Coronary artery (tissue), 2 donors: ENCODE measurements at places on chromosomes 6 and 20.

DNA sequence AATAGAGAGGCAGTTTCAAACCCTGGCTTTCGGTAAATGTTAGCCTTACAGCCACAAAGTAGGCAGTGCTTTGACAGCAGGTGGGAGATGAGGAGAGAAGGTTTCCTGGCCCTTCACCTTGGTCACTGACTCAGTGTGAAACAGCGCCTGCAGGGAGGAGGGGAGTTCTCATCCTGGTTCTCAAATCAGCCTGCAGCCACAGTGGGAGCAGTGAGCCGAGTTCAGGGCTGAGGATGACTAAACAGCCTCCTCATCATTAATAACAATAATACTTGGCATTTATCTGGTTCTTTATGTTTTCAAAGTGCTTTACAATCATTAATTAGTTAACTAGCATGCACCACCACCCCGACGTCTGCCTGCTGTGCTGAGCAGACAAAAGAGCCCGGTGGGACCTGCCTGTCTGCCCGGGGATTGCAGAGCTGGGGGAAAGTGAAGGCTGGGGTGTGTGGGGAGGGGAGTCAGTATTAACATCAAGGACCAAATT, 59.6 kb downstream of the PRDM1 start:
- no peak for DNase-seq

GRCh38 chr6:150924808-150925589, 59.5 kb downstream of the MTHFD1L start:
- peak; percentile 79 for DNase-seq

DNA sequence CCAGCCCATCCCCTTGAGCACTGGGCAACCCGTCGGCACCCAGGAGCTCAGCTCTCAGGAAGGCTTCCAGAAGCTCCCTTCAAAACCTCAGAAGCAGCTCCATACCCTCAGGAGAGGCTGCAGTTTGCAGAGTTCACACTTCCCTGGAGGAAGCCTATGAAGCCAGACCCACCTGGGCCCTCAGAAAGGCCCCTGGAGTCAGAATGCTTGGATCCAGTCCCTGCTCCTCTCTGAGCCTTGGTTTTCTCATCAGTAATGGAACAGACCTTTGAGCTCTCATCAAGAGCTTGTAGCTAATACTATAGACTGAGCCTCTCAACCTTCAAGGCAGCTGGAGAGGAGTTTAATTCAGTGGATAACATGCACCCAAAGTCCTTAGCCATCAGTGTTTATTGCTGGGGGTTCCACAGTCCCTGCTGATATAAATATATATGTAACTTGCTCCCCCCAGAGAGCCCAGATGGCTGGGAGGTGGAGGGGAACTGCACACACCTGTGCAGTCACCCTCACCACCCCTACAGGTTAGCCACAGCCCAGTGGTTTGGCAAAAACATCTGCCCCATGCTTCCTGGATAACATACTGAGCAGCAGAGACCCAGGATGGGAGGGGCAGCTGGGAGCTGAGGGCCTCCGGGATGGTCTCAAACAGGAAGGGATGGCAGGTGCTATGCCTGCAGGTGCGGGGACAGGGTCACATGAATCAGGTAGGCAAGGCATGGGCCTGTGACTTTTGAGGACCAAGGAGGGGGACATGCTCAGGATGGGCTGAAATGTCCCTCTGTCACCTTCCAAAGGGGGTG, 120.1 kb downstream of the SNX5 start:
- no peak for DNase-seq

- no peak for DNase-seq
Observed at GRCh38 chr6:138588805-138589434, 89.6 kb upstream of the NHSL1 start.

GRCh38 chr20:6269168-6269873, 146.5 kb upstream of the FERMT1 start:
- DNase-seq = no peak

DNA sequence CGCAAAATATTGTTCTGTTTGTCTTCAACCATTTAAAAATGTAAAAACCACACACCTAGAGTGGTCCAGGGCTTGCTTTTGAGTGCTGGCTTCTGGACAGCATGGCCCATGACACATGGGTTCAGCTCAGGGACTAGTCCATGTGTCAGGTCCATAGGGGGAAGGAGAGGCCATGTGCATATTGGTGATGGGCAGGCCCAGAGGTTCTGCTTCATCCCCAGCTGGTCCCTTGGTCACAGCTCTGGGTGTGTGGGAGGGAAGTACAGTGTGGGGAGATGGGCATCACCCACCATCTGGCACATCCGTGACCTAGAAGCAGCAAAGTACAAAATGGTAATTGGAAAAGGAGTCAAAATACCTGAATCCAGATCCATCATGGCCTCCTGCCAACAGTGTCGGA, 50.7 kb downstream of the STK35 start:
- no peak for DNase-seq

DNA sequence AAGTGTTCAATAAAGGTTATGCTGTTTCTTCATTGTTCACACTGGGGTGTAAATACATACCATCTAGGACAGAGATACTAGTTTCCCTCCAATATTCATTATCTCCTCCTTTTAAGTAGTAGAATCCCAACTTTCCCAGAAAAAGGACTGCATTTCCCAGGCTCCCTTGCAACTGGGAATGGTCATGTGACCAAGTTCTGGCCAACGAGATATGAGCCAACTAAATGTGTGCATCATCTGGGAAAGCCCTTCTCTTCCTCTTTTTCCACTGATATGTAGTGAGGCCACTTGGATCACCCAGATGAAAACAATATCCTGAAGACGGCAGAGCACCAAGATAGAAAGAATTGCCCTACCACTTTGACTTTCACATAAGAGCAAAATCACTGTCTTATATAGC, 97.9 kb upstream of the PTPRT start:
- no peak for DNase-seq

- DNase-seq = no peak
Observed at GRCh38 chr6:130602151-130602770, 224.9 kb upstream of the SMLR1 start.

DNA sequence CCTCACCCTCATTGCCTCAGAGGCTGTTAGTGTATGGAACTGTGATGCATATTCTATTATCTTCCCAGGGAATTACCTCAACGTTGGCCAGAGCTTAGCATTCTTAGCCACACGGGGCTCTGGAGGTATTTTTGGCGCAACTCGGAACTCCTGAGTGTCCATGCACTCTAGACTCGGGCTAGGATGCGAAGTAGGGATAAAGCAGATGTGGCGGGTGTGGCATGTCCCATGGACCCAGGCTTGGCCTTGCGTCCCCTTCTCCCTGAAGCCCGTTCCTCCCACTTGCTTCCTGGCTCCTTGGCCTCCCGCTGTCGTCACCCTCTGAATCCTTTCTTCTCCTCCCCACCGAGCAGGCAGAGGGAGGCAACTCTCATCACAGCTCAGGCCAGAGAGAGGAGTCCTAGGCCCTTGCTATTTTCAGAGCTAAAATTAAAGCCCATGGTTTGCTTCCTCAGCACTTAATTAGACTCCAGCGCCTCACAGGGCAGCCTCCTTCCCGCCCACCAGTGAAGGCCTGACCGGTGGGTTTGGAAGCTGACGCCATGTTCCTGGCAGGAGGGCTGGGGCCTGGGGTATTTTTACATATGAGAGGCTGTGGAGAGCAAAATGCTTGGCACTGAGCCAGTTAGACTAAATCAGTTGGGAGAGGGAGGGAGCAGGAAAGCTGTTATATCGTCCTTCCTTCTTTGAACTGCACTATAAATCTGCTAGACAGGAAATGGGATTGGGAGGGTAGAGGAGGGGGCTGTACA, 138.7 kb downstream of the FOXO3 start:
- DNase-seq = no peak

DNA sequence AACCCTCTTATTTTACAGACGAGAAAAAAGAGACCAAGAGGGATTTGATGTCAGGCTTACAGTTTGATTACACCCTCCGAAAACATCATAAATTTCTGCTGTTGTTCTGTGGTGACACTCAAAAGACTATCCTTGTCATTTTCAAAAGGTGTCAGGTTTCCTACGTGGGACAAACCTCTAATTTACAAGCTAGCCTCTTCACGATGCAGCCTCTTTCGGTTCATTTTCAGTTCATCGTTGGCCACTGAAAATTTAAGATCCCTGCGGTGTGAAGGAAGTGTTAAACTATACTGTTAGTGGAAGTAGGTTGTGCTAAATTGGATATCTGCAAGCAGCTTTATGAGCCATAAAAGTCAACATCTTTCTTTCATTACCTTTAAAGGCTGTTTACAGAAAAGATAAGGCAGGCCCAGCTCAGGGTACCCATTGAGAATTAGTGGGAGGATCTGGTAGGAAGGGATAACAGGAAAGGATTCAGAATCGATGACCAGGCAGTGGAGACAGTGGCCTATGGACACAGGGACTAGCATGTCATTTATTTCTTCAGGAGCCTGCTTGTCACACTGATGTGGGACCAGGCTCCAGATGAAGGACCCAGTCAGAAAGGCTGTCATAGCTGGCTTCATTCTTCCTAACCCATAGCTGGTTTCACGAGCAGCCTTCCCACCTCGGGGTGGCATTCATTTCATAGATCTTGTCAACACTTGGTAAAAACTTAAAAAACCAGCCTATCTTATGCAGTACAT, 329.1 kb upstream of the SOX4 start:
- DNase-seq = no peak

DNA sequence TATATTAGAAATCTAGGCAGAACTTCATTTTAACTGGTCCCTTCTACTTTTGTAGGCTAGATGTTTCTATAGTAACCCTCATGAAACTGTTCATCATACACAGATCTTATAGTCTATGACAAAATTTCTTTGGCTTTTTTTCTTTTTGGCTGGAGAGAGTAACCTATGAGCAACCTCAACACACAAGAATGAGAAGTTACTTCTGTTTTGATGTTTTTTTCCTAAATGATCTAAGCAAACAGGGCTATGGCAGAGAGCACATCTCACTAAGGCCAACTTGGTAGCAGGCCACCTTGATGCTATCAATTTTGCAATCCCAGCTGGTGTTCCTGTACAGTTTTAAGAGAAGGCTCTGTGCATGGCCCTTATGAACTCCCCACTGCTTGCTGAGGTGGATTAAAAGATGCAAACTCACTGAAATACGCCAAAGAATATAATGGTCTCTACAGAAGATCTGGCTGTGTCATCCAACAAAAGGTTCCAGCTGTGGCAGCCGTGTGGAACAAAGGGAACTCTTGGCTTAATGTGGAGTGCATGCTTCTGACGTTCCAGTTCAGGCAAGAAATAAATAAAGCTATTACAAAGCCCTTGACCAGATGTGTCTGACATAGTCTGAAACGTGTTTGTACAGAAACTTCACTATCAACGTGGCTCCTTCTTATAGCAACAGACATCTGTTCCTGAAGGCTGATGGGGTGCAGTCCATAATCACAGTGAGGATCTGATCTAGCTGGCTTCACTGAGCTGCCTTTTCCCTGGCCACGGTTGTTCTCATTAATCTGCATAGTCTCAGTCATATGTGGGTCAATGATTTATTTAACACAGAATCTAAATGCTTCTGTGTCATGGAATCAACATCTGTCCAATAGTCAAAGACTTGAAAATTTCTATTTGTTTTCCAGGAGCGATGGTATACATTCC, 481.1 kb downstream of the BMP2 start:
- no peak for DNase-seq

DNA sequence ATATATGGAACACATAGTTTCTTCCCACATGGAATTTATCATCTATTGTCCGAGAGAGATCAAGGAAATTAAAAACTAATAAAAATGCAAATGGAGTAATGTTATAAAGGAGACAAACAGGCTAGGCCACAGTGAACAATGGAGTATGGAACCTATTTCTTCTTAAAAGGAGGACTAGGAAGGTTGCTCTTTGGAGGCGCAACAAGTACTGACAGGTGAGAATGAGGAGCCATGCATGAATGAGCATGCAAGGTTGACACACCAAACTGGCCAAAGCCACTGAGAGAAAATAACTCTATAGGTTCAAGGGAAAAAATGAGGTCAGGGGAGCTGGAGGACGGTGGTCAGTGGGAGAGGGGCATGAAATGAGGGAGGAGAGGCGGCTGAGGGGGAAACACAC, 40.9 kb downstream of the PSMB1 start:
- no peak for DNase-seq

DNA sequence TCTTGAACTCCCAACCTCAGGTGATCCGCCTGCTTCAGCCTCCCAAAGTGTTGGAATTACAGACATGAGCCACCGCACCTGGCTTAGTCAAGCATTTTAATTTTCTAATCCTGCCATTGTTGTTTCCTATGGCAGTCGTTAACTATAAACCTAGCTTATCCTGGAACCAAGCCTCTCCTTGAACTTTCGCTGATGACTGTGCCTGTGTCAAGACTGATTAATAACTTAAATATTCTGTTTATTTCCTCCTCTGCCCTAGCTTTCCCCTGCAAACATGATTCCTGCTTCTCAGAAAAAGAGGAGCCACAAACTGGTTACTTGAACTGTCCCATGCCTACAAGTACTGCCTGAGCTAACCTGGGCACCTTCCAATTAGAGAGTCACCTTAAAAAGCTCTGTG, 1.5 kb downstream of the VNN1 start:
- DNase-seq = no peak

GRCh38 chr6:35477028-35477427, 8.8 kb downstream of the RPL10A start:
- no peak for DNase-seq

- DNase-seq = no peak
Observed at GRCh38 chr20:43431134-43431519, 26.6 kb upstream of the SRSF6 start.

DNA sequence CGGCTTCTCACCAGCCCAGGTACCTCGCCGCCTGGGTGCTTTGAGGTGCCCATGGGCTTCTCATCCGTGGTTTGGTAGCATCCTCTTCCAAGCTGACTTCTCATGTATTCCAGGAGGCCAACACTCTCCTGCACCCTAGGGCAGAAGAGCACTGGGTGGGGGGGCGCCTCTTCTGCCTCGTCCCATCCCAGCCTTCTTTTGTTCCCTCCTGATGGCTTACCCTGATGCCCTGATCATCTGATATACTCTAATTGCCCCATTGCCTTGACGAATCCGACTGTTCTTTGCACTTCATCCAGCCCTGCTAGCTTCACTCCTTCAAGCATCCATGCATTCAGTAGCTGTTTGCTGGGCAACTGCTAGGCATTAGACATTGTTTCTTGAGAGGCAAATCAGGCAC, 60.6 kb downstream of the ZNF831 start:
- DNase-seq = no peak

- DNase-seq = no peak
Observed at GRCh38 chr6:165001502-165002157, 307.8 kb downstream of the C6orf118 start.

DNA sequence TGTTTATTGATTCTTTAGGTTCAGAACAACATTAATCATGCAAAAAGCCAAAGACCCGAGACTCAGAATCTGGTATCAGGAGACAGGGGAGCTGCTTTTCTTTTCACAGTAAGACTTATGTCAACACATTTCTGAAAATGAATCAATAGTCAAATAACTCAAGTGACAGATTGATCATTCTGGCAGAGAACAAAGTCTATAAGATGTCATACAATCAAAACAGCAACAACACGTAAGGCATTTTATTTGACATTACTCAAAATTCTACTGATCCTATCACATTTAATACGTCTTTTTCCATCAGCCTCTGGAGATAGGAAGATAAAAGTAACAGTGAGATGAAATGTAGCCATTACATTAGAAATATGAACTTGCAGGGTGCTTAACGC, 93.4 kb upstream of the EEF1E1 start:
- DNase-seq = no peak
